Tibial nerve (tissue), 4 donors: ENCODE measurements at places on chromosomes 7 and 10.

GRCh38 chr7:32765185-32765584 lies 126.4 kb downstream of the KBTBD2 start:
- H3K4me3 ChIP-seq = no peak overlapping the region
- no peak overlapping the region for H3K27ac ChIP-seq
- H3K27me3 ChIP-seq = no peaks in the 10 kb centered on the region
- no peaks in the 10 kb centered on the region for H3K36me3 ChIP-seq
- H3K4me1 ChIP-seq = no peaks in the 10 kb centered on the region
- no peak for DNase-seq

GRCh38 chr10:80407812-80408241 lies 524 bp upstream of the PRXL2A start:
- H3K4me1 ChIP-seq = peaks cover 56% of the 10 kb centered on the region
- peak overlapping the region; percentile 95 for H3K4me3 ChIP-seq
- no peak for DNase-seq
- H3K27ac ChIP-seq = peak overlapping the region; percentile 79

DNA sequence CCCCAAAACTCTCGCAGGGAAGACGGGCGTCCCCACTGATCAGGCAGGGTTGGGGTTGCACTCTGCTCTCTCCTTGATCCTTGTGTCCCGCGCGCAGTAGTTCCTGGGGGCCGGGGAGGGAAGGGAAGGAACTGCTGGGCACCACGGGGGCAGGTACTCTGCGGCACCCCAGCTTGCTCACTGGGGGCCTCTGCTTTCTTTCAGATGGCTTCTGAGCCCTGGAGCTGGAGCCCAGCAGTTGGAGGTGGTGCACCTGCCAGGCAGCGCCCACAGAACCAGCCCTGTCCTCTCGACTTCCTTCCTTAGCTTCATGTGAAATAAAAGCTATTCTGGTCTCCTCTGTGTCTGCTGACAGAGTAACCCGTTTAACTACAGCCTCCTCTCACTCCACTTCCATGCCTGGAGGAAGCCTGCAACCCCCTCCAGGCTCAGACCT lies 12.2 kb downstream of the PLAC9 start:
- DNase-seq = no peak
- no peak overlapping the region for H3K4me3 ChIP-seq
- H3K4me1 ChIP-seq = peaks cover 43% of the 10 kb centered on the region
- peaks cover 20% of the 10 kb centered on the region for H3K36me3 ChIP-seq
- H3K27ac ChIP-seq = no peak overlapping the region
- no peaks in the 10 kb centered on the region for H3K27me3 ChIP-seq

DNA sequence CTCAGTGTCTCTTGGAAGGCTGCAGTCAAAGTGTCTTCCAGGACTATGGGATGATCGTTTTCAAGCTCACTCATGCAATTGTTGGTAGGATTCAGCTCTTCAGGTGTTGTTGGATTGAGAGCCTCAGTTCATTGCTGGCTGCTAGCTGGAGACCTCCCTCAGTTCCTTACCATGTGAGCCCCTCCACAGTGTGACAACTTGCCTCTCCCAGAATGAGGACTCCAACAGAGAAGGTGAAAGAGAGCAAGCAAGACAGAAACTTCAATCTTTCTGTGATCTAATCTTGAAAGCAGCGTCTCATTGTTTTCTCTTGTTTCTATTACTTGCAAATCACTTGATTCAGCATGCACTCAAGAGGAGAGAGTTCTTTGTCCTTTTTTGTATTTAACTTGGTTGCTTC lies 22.5 kb downstream of the MGAM start:
- H3K36me3 ChIP-seq = no peaks in the 10 kb centered on the region
- no peak overlapping the region for H3K4me3 ChIP-seq
- no peaks in the 10 kb centered on the region for H3K27me3 ChIP-seq
- H3K4me1 ChIP-seq = no peaks in the 10 kb centered on the region
- DNase-seq = no peak
- H3K27ac ChIP-seq = no peak overlapping the region

DNA sequence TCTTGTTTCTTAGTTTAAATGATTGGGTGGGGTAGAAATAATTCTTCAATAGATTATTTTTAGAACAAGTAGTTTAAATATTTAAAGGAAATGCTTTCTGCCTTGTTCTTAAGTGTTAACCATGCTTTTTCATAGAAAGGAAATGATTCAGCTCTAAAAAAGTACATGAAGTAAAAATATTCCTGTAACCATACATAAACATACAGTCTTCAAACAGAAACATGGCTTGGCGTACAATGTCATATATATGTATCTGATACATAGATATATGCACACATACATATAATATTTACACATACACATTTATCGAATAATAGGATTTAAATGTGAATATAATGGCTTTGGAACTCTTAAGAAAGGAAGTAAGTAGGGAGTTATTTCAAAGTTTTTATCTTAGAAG lies 84.4 kb downstream of the RUNDC3B start:
- H3K4me3 ChIP-seq = no peak overlapping the region
- no peaks in the 10 kb centered on the region for H3K36me3 ChIP-seq
- H3K27ac ChIP-seq = no peak overlapping the region

DNA sequence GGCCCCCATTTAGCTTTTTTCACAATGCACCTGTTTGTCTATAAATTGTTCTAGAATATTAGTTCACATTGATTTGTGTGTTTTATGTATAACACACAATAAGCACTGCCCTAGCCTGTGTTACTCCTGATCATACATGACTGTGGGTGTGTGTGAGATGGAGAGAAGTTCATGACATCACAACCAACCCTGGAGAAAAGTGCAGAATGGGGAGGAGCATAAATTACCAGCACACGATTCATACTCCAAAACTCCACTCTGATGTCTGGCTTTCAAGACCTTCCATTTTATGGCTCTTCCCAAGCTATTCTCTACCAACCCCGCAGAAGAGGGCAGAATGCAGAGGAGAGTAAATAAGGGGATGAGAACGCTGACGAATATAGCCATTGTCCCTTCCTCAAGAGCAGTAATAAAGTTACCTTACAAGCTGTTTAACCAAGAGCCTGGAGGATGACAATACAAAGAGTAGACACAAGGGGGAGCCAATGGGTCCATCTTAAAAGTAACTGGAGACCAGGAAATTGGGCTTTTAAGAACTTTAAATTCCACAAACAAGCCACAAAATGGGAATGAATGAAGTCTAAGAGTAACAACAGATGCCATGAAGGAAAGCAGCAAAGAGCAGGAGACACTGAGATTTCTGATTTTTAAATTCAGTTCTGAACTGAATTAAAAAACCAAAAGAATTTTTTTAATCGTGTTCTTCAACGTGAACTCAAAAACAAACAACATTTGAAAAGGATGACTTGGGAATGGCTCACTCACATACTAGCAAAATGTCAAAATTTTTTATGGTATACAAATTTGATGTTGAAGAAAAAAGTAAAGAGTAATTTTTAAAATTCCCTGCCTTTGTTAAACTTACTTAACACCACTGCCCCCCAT lies 159.6 kb downstream of the PARD3 start:
- H3K36me3 ChIP-seq = no peaks in the 10 kb centered on the region
- no peak overlapping the region for H3K4me3 ChIP-seq

DNA sequence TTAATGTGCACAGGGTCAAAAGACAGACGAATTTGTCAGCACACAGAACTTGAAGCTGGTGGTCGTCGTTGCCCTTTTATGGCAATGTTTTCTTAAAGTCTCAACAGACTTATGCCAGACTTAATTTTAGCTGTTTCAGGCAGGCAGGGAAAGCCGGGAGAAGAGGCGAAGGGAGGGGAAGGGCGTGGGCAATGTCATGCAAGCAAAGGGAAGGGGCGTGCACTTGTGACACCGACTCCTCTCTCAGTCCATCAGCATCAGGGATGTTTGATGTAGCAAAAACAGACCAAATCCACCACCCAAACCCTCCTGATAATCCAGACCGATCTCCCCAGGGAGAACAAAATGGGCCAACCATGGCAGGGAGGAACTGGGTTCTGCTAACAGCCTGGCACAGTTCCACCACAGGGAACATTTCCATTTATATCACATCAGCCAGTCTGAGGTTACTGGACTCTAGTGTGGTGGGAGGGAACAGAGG lies 118.1 kb upstream of the RHEB start:
- H3K4me3 ChIP-seq = no peak overlapping the region
- no peak for DNase-seq
- H3K27ac ChIP-seq = no peak overlapping the region
- H3K36me3 ChIP-seq = no peaks in the 10 kb centered on the region
- H3K27me3 ChIP-seq = no peaks in the 10 kb centered on the region

- no peak for DNase-seq
- no peaks in the 10 kb centered on the region for H3K27me3 ChIP-seq
- no peaks in the 10 kb centered on the region for H3K4me1 ChIP-seq
- H3K4me3 ChIP-seq = no peak overlapping the region
Measured at GRCh38 chr7:127879436-127879835, 151.8 kb downstream of the LRRC4 start.

GRCh38 chr7:40969641-40970040 lies 733.2 kb downstream of the INHBA start:
- H3K36me3 ChIP-seq = no peaks in the 10 kb centered on the region
- no peak overlapping the region for H3K4me3 ChIP-seq
- H3K27me3 ChIP-seq = no peaks in the 10 kb centered on the region
